ENCODE measurements at places on chromosomes 5 and 9.
A peak's percentile ranks its signal among the peaks of the same experiment; 100 is the strongest.

GRCh38 chr9:116741086-116741740, 54.1 kb downstream of the TRIM32 start:
- no peak for DNase-seq

GRCh38 chr9:124296796-124297550, 39.2 kb downstream of the NEK6 start:
- no peak for DNase-seq

DNA sequence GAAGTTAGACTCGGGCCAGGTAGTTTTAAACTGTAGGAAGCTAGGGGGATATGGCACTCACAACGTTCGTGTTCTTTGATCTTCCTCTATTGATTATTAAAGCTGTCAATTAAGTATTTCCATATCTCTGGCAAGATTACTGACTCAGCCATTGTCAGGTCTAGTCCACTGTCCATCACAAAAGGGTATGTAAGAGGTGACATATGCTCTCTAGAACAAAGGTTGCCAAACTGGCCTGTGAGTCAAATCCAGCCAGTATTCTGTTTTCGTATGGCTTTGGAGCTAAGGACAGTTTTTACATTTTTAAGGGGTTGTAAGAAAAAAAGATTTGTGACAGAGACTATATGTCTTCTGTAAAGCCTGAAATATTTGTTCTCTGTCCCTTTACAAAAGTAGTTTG, 44.2 kb downstream of the FAXDC2 start:
- DNase-seq = no peak

- peak; percentile 84 for DNase-seq
These were observed 71.2 kb downstream of the SHB start for GRCh38 chr9:37997636-37998374.

GRCh38 chr5:146878476-146879172, at the start of gene PPP2R2B:
PPP2R2B (minus strand) TSS chr5:146878757.
- DNase-seq = peak; percentile 74

GRCh38 chr9:115412656-115413055, 294.7 kb upstream of the TNC start:
- DNase-seq = no peak

DNA sequence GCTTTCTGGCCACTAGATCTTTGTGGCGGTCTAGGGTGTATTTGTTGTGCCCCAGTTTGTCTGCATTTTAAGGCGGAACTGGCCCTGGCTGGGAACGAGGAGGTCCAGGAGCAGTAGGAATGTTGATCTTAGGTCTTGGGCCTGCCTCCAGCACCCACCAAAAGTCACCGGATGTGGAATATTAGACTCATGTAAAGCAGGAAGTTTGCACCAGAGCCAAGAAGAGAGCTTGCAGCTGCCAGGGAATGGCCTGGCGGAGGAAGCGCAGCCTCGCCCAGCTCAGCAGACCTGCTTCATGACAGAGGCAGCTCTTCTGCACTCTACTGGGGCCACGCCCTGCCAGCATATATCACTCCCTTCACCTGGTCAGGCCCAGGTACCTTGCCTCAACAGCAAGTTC, 3.3 kb downstream of the GPX3 start:
- DNase-seq = no peak

DNA sequence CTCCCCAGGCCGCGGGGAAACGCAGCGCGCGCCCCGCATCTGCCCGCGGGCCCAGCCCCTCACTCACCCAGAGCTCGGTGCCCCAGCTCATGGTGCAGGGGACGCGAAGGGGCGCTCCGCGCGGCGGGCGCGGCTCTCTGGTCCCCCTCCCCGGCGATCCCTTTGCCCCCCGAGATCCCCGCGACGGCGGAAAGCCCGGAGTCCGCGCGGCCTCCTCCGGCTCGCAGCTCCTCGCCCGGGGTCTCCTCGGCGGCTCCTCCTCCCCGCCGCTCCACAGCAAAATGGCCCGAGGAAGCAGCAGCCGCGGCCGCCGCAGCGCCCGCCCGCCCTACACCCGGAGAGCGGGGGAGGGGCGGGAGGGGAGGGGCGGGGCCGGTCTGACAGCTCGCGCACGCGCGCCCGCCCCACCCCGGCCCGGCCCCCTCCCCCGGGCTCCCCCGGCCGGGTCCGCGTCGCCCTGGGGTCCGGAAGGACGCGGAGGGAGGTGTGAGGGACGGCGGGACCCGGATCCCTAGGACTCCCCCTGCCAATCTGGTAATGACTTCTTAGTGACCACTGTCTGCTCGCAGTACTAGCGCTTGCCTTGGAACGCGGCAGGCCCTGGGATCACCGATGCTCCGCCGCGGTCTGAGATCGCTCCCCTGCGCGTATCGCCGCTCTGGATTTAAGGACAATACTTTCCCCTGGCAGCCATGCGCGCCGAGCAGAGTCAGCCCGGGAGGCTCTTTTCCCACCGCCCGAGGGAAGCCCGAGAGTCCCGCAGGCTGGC, at the start of gene FNBP1:
Gene FNBP1, minus strand, starts transcription at position 305 of the 769 bp plus-strand sequence. Its CDS starts 214 bp downstream, at position 91.
- peak; percentile 87 for DNase-seq

- DNase-seq = no peak
These were observed 139.1 kb upstream of the MAP3K1 start for GRCh38 chr5:56676091-56676768.

DNA sequence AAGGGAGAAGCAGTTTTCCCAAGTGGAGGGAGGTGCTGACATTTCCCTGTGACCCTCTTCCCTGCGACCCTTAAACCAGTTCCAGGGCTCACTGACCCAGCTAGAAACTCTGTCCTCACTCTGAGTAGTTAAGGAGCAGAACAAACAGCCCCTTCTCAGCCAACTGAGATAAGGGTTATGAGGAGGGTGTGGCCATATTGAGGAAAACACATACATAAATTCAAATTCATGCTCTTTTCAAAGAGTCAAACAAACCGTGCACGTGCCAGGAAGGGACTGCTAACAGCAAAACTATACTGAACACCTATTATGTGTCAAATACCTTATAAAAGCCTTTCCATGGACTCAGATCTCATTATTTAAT, 4.9 kb upstream of the AKNA start:
- no peak for DNase-seq

- DNase-seq = no peak
These were observed 32.0 kb downstream of the SMIM15 start for GRCh38 chr5:61130289-61130688.

All from kidney (tissue), 22 donors.